ENCODE measurements at places on chromosomes 11 and 22.

GRCh38 chr11:69642549-69642912 is 1.6 kb downstream of the CCND1 start:
- DNase-seq = peak; percentile 33

GRCh38 chr11:133927690-133928627 is 28.8 kb downstream of the IGSF9B start:
- peak; percentile 65 for DNase-seq

DNA sequence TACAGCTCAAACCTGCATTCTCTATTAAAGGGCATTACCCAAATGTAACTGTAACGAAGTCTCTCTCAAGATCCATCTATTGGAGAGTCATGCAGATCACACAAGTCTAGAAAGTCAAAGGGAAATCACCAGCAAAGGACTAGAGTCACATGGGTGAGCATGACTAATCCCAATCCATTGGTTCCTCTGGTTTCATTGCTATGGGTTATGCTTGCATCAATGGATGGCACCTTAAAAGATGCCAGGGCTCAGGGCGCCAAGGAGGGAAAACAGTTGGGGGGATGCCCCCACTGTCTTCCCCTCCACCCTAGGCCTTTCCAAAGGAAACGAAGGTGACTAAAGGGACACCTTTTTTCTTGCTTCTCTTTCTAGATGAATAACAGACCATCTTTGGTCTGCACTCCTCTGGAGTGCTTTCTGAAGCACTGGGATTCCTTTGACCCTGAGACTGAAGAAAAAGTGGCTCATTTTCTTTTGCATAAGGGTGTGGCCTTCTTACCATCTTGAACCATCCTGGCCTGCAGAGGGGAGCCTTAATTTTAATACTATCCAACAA is 8.1 kb downstream of the NXPE4 start:
- no peak for DNase-seq

DNA sequence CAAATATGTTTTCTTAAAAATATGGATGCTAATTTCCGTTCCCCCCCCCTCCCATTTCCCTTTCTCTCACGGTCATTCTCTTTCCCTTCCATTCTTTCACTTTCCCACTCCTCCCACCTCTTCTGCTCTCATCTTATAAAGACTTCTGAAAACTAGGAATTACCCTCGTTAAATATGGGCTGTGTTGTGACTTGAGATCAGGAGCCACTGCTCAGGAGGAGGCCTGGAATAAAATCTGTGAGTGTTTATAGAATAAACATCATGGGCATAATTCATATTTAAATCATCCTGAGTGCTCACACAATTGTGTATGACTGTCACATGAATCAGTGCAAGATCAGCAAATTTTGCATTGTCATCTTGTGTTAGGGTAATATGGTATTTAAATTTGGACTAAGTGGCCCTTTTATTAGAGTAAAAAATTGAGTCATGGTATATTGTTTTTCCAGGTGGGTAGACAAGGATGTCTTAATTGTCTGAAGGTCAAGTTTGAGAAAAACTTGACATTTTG is 208.0 kb downstream of the DDX10 start:
- DNase-seq = peak; percentile 13

- peak; percentile 47 for DNase-seq
Observed at GRCh38 chr11:3849297-3849874, 6.1 kb upstream of the STIM1 start.

- DNase-seq = no peak
Observed at GRCh38 chr11:63783925-63784592, 15.5 kb upstream of the ZFTA start.

GRCh38 chr11:121321614-121322243 is 29.2 kb downstream of the SC5D start:
- peak; percentile 34 for DNase-seq

DNA sequence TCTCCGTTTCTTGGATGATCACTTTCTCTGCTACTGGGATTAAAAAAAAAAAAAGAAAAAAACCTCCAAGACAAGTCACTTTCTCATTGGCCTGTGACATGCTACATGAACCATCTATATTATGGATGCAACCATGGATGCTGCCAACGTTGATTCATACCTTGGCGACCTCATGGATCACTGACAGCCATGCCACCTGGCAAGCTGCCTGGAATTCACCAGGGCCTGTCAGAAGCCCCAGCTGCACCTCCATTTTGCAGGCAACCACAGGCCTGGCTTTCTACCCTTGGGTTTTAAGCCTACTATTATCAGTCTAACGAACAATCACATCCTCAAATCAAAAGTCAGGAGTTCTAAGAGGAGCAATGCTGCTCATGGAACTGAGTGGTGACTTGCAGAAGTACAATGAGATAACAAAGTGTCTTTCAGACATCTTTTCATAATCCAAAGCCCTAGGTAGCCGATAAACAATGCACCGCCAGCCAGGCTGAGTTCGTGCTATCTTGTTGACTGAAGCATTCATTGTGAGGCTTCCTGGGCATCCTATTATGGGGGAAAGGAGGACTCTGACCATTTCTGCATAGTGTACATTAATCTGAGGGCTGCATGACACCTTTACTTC is 48.0 kb upstream of the CADM1 start:
- no peak for DNase-seq

- DNase-seq = peak; percentile 48
Observed at GRCh38 chr11:124793466-124794278, 6.5 kb downstream of the MSANTD2 start.

DNA sequence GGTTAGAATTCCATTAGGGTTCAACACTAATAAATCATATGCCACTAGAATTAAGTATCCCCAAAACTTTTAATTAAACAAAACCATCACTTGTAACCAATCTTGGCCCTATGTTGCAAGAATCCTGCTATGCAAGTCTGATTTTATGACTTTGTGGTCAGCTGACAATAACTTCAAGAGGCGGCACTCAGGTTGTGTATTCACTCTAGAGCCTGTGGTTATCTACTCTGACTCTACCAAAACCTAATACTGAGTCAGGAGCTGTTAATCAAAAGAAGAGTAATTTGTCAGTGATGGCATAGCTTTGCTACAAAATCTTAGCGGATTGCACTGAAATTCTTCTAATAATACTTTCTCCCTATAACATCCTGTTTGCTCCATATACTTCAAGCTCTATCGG is 253.7 kb downstream of the AASDHPPT start:
- DNase-seq = no peak

DNA sequence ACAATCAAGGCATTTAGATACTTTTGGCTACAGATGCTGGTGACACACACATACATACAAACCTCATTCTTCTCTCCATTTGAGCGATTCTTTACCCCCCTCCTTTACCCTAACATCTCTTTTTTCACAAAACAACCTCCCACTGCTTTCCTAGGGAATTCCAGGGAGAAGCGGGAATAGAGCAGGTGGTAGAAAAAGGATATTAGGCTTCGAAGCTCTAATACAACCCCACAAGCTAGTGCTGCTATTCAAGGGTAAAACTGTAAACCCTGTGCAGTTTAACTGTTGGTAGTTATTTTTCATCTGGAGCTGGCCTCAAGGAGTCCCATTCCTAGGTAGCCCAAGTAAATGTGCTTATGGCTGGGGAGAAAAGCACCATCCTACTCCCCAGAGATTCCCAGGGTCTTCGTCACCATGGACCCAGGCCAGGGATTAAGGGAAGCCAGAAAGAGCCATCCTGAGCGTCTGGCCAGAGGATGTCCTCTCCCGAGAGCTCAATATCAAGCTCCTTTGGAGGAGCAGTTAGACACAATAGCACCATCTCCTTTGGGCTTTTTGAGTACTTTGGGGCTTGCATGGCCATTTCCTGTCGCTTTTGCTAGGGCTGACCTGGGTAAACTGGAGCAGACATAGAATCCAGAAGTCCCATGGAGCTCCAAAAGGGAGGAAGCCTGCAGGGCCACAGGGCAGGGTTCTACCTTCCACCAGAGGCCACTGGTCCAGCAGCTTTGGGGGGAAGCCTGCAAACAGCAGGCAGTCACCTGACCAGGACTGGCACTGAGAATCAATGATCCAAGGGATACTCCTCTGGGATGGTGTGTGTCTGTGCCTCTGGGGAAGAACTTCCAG is 3.1 kb downstream of the MAML2 start:
- peak; percentile 50 for DNase-seq

- no peak for DNase-seq
Observed at GRCh38 chr22:42138972-42139371, 8.4 kb upstream of the CYP2D6 start.

- no peak for DNase-seq
Observed at GRCh38 chr11:102386136-102386734, 39.2 kb downstream of the BIRC2 start.

- peak; percentile 57 for DNase-seq
Observed at GRCh38 chr11:68038226-68038717, 553 bp upstream of the TCIRG1 start.

DNA sequence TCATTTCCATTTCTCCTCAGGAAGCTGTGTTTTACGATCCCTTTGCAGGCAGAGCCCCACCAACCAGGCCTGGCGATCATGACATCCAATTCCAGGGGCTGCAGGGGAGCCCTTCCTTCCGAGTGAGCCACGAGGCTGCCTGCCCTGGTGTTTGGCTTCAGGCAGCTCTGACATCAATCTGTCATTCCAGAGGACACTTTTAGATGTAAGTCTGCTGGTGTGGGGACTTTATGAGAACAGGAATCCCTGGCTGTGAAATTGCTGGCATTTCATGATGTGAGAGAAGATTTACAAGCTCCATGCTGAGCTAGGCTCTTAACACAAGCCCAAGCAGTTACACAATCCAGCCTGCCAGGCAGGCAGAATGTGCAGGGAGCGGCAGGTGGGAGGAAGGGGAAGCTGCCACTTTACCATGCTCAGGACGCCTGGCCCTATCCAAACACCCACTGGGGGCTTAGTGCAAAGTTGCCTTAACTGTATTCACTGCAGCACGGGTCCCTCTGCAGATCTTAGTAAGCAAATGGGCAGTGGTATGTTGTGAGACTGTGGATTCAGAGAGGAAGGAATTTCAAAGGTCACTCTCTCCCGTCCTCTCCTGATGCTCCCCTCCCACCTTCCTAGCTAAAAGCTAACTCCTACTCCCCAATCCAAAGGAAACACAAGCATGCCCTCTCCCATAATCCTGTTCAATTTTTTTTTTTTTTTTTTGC is 43.4 kb upstream of the MICAL2 start:
- peak; percentile 50 for DNase-seq

- DNase-seq = peak; percentile 49
Observed at GRCh38 chr11:44243595-44244343, 66.2 kb downstream of the ALX4 start.

DNA sequence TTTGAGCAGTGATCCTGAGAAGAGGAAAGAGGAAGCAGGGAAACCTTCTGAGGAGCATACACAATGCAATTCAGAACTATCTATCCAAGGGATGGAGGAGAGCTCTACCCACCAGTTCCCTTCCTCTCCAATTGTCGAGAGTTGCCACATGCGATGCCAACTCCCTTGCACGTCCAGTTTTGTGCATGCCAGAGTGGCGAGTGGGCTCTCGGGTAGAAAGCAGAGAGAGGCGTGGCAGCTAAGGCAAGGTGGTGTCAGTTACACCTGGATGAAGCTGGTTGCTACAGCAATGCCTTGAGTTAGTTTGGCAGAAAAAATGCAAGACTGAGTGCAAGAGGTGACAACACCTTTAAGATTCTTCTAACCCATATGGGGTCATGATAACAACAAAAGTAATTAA is 420.4 kb upstream of the CCDC90B start:
- no peak for DNase-seq

DNA sequence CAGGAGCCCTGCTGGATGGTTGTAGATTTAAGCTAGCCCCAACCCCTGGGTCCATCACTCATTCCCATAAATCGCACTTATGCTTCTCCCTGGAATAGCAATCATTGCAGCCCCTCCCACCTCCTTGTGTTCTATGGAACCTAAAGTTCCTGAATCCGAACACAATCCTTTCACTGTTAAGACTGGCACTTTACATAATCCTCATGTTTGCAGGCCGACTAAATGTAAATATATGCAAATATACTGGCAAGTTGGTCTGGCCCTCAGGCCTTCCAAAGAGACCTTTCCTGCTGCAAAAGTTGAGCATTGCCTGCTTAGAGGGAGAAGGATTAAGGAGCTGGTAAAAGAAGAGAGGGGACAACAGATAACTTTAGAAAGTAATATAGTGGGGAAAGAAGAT is 892.9 kb downstream of the OPCML start:
- no peak for DNase-seq

- no peak for DNase-seq
Observed at GRCh38 chr22:38744981-38745380, 10.8 kb downstream of the SUN2 start.
